ENCODE measurements at places on chromosomes 4 and X. TPM values are rescaled to one million over a fixed set of nuclear protein-coding genes. Genes with fewer than 3 reads are reported as not detected.

KLHL4 gene
- total RNA-seq = not detected

RS1 gene
- total RNA-seq = not detected

PRDM8 gene
- total RNA-seq = 17.3 TPM

- peak; percentile 39 for DNase-seq
Observed at GRCh38 chr4:149264093-149264733, 551.4 kb downstream of the IQCM start.

DNA sequence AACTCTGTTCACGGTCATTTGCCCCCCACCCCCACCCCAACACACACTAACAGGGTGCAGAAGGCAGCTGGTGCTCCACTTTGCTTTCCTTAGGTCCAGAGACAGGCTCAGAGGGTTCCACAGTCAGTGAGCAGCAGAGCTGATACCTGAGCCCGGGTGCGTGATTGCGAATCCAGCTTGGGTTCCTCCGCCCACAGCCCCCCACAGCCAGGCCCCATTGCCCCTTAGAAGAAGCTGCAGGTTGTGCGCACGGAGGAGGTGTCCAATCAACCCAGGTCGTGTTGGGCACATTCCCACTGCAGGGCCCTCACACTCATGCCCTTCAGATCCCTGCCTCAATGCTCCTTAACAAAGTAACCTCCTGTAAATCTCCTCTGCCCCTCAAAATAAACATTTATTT is 85.0 kb downstream of the WFS1 start:
- no peak for DNase-seq

DNA sequence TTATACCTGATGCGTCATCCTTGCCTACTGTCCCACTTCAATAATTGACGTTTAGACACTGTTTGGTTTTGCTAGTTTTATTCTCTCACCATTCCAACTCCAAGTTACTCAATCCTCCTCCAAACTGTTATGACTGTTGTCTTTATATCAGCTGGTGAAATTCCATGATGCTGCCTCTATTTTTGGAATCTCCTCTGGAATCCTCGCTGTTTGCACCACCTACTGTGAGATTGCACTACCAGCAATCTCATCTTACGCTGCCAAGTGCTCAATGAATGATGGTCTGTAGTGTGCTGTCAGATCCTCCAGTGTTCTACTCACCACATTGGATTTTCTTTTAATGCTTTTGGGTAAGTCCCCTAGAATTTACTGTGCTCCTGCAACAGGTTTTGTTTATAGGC is 13.2 kb upstream of the PCDH18 start:
- peak; percentile 69 for DNase-seq

DNA sequence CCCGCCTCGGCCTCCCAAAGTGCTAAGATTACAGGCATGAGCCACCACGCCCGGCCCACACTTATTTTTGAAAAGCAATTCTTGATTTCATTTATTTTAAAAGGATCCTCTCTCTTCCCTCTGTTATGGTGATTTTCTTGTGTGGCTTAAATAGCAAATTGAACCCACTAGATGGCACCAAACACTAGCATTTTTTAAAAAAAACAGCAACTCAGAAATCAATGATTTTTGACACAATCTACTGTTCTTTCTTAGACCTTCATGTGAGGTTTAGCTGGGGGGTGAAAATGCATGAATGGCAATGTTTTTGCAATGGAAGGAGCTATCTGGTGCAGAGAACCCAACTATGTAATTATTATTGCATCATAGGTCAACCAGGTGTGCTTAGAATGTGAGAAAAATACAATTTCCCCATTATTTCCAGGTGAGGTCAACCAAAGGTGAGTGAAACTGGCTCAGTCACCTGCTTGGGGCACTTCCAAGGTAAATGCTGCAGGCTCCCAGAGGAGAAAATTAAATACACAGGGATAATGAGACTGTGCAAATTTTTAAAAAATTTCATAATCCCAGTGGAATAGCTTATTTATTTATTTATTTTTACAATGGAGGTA is 226.7 kb upstream of the PRKX start:
- peak; percentile 1 for DNase-seq

- DNase-seq = peak; percentile 39
Observed at GRCh38 chrX:115584696-115585095, 23.7 kb downstream of the PLS3 start.

GRCh38 chrX:85836868-85837267 is 210.5 kb downstream of the CHM start:
- peak; percentile 6 for DNase-seq

DNA sequence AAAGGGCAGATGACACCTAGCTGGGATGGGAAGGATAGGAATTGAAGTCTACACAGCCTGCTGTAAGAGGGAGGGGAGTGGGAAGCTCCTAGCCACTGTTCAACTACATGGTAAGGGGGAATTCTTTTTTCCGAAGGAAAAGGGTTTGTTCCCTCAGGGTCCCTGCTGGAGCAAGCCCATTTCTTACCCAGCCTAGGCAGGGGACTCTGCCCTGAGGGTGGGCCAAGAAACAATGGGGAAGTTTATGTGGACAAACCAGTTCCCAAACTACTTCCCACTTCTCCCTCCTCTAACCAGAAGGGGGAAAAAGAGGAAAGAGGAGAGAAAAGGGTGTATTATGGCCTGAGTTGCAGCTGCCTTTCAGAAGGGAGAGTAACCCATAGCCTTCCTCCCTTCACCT is 13.5 kb upstream of the VSIG4 start:
- no peak for DNase-seq

GRCh38 chr4:90495211-90495610 is 368.0 kb downstream of the CCSER1 start:
- DNase-seq = no peak

DNA sequence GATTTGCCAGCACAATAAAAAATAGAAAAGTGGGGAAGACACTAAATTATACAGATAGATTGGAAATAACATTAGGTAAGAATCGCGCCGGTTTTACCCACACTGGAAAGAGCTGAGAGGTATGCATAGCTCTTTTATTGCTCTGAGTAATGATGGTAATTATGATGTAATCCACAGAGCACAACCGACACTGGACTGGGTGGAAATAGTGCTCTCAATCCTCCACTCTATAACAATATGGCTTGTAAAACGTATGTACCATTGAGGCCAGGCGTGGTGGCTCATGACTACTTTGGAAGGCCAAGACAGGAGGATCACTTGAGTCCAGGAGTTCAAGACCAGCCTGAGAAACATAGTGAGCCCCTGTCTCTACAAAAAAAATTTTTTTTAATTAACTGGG is 104.3 kb upstream of the RAPGEF2 start:
- peak; percentile 66 for DNase-seq

GRCh38 chr4:23887173-23887572 is 2.7 kb downstream of the PPARGC1A start:
- no peak for DNase-seq

GRCh38 chr4:1604706-1605205 is 79.4 kb downstream of the FAM53A start:
- no peak for DNase-seq

DNA sequence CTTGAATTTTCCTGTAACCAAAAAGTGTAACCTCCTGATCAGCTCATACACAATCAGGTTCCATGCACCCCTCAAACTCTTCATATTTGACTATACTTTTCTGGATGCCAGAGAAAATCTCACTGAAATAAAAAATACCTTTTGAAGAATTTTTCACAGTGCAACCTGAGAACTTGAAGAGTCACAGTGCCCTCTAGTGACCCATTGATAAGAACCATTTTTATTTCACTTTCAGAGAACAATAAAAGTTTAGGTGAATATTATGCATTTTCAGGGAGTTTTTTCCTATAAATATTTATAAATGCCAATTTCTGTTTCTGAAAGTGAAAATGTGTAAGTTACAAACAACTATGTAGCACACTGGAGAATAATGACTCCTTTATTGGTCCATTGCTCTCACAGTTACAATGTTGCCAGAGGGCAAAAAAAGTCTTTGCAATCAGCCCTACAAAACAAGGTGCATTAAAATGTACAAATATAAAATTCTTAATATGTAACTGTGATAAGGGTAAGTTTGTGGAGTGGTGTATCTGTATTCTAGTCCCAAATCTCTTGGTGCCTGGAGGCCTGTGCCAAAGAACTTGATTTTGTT is 153.6 kb upstream of the INTU start:
- peak; percentile 15 for DNase-seq

DNA sequence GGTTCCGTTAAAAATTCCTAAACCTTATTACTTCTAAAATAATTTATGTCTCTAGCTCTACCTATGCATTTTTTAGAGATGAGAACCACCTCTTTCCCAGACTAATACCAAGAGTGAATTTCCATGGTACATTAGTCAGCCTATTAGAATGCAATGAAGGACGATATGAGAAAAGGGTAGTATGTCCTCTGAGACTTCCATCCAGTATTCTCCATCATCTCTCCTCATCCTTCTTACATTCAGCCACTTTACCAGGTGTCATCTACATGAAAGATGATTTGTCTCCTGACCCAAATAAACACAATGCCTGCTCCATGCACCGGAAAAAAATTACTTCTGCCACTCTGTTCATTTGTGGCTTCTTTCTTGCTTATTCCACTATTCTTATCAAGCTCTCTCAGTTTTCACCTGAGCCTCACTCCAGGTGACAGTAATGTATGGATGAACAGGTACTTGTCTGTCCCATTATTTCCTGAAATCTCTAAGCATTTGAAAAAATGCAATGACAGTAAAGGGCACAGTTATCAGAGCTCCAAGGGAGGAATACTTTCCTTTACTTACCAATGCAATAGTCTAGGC is 97.9 kb downstream of the MAB21L2 start:
- peak; percentile 37 for DNase-seq

All from HFFc6 (cell line).